GM23248 (cell line): ENCODE measurements at places on chromosomes 2 and 18.

GRCh38 chr2:20411361-20411894 lies 35.4 kb upstream of the RHOB start:
- DNase-seq = peak; percentile 90

GRCh38 chr2:3801506-3801905 lies 98.1 kb downstream of the DCDC2C start:
- DNase-seq = no peak

DNA sequence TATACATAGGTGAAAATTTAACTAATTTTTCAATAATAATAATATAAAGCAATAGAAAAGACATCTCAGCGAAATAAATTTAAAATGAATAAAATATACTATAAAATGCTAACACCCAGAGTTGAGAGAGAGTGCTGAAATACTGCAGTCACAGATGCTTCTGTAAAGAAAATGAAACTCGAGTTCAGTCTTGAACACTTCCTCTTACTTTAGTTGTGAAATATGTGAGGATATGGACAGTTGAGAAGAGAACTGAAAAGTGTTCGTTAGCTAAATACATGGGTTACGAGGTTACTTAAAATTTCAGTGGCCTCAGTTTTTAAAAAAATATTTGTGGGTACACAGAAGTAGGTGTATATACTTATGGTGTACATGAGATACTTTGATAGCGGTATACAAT lies 106.8 kb downstream of the DNAH7 start:
- no peak for DNase-seq

- no peak for DNase-seq
These were observed 45.5 kb upstream of the C2orf66 start for GRCh38 chr2:196854629-196855028.

DNA sequence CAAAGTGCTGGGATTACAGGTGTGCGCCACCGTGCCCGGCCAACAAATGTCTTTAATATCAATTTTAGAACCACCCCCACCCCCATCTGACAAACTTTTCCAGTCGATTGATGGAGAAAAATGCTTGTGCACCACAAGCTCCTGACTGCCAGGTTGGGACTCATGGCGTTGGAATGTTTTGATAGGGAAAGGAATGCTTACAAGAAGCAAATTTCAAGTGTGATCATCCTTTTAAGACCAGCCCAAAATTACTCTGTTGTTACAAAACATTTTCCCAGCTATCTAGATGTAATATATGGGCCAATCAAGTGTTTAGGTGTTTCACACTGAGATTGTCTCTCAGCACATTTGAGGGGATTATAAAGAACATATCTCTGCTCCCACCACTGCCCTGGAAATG lies 45.2 kb downstream of the UBXN4 start:
- peak; percentile 74 for DNase-seq

DNA sequence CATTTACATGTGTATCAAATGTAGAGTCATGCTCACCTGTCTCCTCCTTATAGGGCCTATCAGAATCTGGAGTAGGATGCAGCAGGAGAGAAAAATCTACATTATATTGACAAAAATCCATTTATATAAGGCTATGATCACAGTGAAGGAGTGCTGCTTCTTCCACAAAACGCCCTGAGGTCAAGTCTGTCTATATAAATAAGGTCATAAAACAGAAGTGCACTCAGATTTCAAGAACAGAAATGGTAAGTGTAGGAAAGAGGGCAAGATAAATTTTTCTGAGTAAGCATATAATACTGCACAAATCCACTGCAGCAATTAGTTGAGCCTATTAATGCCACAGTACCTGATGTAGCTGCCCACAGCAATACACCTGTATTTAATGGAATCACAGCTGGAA lies 51.8 kb downstream of the COL5A2 start:
- DNase-seq = no peak

GRCh38 chr2:35783723-35784122 lies 571.9 kb upstream of the CRIM1 start:
- no peak for DNase-seq

DNA sequence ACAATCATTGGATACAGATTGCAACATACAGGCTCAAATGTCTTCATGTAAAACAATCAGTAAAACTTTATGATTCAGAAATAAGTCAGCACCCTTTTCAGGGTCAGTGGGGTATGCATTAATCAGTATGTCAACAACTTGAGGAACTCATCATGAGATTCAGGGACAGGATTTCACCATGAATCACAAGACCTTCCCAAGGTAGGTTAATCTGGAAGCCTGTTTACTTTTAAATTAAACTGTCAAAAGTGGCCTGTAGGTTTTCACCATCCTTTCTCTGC lies 104.8 kb downstream of the SP100 start:
- peak; percentile 30 for DNase-seq

GRCh38 chr2:56714400-56714799 lies 530.6 kb downstream of the CCDC85A start:
- peak; percentile 42 for DNase-seq

DNA sequence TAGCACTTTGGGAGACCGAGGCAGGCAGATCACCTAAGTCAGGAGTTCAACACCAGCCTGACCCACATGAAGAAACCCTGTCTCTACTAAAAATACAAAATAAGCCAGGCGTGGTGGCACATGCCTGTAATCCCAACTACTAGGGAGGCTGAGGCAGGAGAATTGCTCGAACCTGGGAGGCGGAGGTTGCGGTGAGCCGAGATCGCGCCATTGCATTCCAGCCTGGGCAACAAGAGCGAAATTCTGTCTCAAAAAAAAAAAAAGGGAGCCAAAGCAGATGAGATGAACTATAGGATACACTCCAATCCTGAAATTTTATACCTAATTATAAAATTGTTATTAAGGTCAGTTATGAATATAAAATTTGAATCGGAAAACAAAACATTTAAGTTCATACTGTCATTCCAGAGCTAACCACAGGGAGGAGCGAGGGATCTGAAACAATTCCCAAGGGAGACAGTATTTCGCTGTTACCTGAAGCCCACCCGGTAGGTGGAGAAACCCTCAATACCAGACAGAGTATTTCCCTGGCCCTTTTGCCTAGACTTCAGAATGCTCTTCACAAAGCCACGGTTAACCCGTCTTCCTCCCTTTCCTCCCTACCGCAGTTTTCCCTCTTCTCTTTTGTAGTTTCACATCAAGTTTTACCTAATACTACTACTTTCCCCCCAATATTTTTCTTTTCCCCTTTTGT lies 1.4 kb downstream of the PPM1G start:
- peak; percentile 79 for DNase-seq

- no peak for DNase-seq
These were observed 24.6 kb downstream of the ITGB6 start for GRCh38 chr2:160175169-160176134.

DNA sequence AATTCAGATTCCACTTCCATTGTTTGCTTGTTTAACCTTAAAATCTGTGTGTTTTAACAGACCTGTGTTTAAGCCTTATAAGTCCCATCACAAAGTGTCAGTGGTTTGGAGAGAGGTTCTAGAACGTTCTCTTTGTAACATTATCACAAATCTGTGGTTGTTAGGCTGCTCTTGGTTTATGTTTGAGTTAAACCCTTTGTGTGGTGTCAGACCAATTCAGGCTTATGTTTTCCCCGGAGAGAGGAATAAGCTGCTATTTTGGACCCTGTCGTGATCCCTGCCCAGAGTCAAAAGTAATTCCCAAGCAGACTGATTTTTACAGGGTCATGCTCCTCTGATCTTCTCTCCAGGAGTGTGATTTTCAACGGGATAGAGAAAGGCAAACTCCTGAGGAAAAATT lies 43.8 kb upstream of the LTBP1 start:
- DNase-seq = no peak

- DNase-seq = peak; percentile 72
These were observed 1.3 kb downstream of the PTMA start for GRCh38 chr2:231709636-231709980.

DNA sequence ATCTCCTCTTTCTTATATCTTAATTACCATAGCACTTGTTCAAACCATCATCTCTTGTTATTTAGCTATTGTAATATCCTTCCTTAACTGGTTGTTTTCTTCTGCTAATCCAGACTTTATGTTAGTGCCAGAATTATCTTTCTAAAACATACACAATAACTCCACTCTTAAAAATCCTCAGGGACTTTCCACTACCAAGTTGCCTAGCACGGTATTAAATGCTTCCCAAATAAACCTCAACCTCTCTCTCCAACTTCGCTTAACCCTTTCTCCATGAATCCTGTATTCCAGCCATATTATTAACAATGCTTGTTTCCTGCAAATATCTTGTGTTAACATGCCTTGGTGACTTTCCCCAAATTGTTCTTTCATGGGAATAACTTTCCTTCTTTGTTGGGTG lies 84.5 kb downstream of the FAM228A start:
- DNase-seq = no peak

DNA sequence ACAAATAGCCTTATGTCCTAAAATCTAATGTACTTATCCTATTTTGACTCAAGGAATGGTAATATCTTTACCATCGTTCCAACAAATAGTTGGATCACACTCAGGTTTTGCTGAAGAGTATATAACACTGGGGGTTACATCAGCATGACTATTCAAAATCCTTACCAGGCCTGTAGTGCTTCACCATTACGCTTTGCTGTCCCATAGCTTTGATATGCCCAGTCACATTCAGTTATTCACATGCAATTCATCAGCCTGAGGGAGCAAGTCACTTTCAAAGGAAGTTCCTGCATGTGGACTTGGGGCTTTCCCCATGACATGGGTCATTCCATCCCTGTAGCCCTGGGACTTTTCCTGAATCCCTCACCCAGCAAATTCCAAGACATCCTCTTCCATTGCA lies 39.6 kb downstream of the FTCDNL1 start:
- DNase-seq = peak; percentile 39

DNA sequence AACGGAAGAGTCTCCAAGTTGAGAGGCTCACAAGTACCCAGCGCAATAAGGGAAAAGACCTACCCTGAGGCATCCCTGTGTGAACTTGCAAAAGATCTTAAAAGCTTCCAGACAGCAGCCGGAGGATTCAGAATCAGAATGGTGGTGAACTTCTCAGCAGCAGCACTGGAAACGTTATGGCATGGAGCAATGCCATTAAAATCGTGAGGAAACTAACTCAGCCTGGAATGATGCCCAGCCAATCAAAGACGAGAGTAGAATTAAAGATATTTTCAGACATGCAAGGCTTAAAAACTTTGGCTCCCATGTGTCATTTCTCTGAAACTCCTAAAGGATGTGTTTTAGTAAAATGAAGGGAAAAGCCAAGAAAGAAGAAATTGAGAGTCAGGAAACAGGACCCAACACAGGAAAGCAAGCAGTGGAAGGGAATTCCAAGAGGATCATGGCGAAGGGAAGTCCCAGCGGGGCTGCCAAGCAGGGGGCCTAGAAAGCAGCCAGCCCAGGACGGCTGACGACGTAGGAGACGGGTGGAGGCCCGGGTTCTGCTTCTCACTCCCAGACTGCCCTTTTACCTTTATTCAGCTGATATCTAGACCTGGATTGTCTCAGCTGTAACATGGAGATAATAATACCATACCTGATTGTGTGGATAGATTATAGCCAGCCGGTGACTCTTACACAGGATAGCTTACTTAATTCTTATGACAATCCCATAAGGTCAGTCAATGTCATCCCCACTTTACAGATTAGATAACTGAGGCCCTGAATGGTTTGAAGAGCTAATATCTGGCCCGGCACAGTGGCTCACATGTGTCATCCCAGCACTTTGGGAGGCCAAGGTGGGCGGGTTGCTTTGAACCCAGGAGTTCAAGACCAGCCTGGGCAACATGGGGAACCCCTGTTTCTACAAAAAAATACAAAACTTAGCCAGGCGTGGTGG lies 92.8 kb downstream of the ASAP2 start:
- DNase-seq = no peak

- DNase-seq = no peak
These were observed 19.8 kb upstream of the GPR17 start for GRCh38 chr2:127626175-127626574.

DNA sequence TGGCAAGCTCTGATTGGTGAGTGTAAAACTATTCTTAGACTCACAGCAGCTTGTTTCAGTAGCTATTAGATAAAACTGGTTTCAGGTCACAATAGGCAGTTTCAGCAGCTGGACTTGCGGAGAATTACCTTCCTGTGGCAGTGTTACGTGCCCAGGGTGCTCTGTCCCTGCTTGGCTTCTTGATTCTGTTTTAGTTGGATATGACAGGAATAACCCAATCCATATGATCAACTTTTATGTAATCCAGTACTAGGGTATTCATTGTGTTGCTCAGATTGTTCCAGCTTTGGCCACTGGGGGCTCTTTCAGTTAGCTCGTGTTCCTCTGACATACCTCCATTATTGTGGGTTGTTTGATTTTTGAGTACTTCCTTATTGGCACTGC lies 43.1 kb downstream of the INPP4A start:
- peak; percentile 28 for DNase-seq

- DNase-seq = no peak
These were observed 311.8 kb upstream of the ST6GAL2 start for GRCh38 chr2:107197594-107198294.

- DNase-seq = no peak
These were observed 31.8 kb upstream of the SULT1C4 start for GRCh38 chr2:108345951-108346350.

DNA sequence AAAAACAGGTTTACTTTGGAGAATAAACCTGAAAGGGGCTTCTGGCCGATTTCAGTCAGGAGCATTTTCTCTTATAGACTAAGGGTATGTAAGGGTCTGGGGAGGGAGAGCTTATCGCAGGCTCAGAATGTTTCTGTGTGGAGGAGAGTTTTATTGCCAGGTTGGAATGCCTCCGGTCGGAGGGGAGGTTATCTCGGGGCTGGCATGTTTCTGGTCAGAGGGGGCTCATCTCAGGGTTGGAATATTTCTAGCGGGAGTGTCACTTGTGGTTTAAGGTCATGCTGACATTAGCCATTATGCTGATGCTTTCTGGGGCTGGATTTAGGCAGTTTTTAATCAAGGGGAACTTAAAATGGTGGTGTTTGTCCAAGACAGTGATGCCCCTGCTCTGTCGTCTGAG lies 333.6 kb downstream of the METTL4 start:
- no peak for DNase-seq

- DNase-seq = no peak
These were observed 123.8 kb upstream of the PKDCC start for GRCh38 chr2:41924024-41924423.

DNA sequence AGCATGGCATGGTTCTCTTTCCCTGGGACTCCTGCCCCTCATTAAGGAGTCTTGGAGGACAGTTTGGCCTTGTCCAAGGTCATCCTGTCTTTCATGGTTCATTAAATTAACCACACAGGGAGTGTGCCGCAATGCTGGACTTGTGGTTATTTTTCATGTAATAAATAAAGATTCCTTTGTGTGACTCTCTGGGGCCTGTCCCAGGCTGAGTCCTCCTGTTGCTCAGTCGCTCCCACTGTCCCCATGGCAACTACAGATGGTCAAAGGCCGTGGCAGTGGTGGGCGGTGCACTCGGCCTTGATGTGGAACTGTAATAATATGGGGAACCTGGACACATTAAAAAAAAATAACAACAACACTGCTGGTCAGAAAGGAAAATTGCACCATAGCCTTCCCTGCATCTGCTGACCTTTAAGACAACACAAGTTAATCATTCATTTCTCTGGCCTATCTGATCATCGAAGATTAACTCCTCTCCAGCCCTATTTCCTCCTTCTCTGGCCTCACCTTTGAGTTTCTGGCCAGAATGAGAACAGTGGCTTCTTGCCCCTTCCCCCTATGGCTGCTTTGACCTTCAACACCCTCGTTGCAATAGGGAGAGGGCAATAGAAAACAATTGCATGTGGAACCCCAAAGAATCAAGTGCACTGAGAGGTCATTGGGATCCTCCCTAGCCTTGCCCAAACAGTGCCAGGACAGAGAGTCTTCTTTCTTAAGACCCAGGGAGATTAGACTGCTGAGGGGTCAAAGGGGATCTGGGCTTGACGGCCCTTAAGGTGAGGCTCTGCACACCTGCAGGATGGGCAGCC lies 44.7 kb downstream of the PSD4 start:
- peak; percentile 55 for DNase-seq
